ENCODE measurements at places on chromosomes 3 and 15.
A peak's percentile ranks its signal among the peaks of the same experiment; 100 is the strongest.

DNA sequence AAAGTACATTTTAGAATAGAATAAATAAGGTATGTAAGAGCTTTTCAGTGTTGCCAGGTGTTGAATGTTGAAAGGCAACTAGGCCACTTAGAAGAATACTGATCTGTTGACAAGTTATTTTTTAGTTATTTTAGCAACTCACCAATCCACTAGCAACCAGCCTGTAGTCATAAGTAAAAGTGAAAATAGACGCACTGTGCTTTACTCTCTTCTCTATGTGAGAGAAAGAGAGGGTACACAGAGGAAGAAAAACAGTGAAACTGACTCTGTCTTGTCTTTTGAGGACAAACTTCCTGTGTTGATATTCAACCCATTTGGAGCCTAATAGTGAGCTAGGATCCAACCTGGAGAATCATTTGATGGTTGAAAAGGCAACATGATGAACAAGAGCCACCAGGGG lies 327.1 kb upstream of the GOLIM4 start:
- DNase-seq = no peak

GRCh38 chr3:159775372-159775961 lies 213.2 kb upstream of the IL12A start:
- no peak for DNase-seq

DNA sequence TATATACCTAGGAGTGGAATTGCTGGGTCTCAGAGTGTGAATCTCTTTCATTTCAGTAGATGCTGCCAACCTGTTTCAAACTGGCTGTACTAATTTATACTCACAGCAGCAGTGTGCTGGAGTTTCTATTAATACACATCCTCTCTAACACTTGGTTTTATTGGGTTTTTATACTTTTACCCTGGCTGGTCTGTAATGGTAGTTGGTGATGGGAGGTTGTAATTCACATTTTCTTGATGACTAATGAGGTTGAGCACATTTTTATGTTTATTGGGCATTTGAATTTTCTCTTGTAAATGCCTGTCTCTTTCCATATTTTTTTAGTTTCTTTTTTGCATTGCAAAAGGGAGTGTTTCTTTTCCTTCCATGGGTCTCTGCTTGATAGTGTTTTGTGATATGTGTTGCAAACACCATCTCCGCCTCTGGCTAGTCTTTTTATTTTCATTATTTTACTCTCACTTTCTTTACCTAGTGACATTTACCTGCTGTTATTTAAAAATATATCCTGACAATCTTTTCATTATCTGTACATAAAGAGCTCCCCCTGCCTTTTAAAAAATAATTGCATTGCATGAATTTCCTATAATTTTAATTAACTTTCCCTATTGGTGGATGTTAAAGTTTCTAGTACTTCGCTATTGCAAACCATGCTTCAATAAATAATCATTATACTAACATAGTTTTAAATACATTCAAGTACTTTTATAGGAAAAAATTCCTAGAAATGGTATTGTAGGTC lies 49.0 kb upstream of the GCNT3 start:
- DNase-seq = no peak

DNA sequence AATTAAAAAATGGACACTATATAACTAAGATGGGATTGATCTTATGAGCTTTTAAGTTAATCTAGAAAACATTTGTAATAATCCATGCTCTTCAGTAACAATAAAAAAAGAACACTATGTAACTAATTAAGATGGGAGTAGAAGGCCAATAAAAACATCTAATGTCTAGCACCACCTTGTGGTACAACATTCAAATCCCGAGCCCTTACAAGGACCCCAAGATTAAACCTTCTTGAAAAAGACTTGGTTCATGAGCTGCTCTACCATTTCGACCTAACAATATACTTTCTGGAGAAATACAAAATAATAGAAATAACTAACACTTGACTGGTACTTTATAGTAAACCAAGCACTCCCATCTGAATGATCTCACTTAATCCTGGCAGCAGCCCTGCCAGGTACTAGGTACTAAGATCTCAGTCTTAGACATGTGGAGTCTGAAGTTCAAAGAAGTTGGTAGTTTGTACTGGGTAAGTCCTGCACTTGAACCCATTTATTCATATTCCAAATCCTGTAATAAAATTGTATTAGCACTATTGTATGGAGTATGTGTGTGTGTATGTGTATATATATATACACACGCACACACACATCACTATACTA lies 21.8 kb downstream of the METTL6 start:
- DNase-seq = peak; percentile 50

DNA sequence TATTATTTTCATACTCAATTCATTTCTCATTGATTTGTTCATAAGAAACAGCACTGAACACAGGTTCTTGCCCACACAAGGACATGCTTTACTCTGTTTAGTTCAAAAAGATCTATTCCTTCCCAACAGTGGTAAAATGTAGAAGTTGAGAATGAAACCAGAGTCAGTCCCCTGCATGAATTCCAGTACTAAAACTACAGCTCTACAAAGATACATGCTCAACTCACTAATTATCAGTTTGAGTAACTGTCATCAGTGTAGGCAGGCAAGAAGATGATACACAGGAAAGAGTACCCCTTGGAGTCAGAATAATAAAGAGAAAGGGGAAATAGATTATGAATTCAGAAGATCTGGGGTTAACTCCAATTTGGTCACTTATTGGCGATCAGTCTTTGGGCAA lies 43.2 kb downstream of the NR2E3 start:
- no peak for DNase-seq

GRCh38 chr3:112308151-112308911 lies 14.3 kb upstream of the SLC9C1 start:
- DNase-seq = no peak

DNA sequence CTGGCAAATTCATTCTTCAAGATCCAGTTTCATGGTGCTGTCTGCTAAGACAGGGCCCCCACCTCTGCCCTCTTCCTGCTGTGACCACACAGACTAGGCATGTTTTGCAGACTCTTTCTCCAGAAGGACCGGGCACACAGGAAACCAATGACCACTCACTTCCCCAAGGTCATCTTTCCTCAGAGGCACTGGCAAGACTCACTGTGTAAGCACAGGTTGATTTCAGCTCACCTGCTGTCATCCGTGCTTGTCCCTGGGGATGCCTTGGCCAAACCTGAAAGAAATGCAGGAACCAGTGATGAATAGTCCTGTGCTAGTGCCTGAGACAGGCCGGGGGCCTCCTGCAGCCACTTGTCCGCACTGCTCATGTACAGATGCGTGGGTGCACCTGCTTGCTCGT lies 33.5 kb downstream of the ALS2CL start:
- no peak for DNase-seq

DNA sequence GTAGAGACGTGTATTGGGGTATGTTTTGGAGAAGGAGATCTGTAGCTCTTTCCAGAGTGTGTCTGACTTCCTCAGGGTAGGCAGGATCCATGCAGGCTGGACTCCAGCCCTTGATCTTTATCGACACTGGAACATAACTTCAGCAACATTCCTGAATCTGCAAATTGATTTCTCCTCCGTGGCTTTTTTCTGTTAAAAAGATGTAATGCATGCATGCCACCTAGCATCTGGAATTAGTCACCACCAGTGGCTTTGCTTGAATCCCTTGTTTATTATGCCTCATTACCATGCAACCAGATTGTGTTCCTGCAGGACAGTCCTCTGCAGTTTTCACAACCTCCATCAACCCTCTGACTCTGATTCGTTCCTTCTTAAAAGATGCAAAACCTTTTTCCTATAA lies 86.1 kb downstream of the CCNL1 start:
- DNase-seq = no peak

DNA sequence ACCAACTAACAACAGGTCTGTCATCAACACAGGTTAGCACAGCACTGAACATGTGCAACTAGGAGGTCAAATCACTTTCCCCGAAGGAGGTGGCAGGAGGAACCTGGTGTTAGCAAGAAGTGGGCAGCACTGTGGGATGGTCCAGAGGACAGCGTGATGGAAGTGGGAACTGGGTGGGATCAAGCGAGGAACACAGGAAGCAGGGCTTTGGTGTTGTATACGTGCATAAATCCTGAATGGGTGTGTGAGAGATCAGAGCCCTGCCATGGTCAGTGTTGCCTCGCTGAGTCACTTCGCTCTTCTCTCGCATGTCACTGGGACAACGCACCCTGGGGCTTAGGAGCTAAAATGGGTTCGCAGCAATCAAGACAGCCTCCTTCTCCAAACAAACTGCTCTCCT lies 62.1 kb downstream of the MOBP start:
- no peak for DNase-seq

- DNase-seq = no peak
These were observed 173.6 kb upstream of the BHLHE40 start for GRCh38 chr3:4805662-4806061.

GRCh38 chr3:58471025-58471887 lies 20.6 kb upstream of the KCTD6 start:
- peak; percentile 69 for DNase-seq

DNA sequence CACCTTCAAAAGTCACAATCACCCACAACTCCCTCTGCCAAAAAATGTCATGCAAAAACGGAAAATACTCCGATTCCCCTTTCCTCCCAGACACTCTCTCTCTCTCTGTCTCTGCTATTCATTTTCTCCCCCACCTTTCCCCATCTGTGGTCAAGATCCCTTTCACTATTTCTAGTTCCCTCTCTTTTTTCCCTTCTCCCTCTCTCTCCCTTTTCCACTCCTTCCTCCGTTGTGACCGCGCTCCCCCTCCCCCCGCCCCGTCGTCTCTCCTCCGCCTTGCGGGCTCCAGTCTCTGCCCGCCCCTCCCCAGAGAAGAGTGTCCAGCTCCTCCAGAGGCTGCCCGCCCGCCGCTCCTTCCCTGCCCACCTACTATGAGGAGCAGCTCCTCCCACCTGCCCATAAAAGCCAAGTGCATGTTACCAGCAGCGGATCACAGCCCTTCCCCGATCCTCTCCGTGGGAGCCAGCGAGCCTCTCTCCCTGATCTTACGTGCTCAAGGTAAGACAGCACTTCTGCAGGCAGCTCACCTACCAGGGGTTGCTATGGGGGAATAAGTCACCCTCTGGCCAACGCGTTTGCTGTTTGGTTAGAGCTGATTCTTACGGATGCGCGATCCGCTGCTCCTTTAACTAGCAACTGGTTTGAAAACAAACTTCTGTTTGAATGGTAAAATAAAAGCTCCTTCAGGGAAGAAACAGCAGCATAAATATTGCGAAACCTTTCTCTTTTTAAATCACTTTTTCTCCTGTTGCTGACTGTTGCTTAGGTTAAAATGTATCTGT lies at the start of gene COL8A1:
Gene COL8A1, plus strand, starts transcription at position 428 of the 782 bp plus-strand sequence. CDS start 152,089 bp downstream, outside the sequence.
- DNase-seq = no peak

DNA sequence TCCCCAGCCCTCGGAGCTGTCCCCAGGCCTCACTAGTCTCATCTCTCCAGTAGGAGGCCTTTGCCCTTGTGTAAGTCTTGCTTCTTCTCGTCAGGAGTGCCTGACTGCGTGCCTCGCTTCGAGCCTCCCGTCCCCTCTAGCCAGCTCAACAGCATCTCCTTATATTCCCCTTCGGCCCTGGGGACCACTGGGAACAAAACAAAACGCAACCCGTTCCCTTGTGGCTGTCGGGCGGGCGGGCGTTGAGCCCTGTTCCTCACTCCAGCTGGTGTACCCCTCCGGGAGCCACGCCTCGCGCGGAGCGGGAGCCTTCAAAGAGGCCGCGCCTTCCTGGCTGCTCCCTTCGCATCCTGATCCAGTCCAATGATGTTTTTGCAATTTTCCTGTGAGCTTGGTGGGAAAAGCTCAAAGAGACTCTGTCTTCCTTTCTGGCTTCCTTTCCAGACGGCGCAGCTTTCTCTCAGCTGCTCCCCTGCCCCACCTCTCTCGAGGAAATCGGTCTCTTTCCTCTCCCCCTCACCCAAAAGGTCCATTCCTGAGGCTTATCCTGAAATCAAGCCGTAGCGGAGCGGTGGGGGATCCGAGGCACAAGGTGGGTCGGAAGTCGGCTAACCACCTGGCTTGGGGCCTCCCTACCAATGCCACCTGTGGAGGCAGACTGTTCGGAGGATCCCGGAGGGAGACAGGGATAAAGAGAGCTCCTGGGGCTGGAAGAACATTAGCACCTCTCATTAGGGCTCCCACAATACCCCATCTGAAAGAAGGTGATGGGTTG lies 33.4 kb upstream of the SRP14 start:
- DNase-seq = no peak

DNA sequence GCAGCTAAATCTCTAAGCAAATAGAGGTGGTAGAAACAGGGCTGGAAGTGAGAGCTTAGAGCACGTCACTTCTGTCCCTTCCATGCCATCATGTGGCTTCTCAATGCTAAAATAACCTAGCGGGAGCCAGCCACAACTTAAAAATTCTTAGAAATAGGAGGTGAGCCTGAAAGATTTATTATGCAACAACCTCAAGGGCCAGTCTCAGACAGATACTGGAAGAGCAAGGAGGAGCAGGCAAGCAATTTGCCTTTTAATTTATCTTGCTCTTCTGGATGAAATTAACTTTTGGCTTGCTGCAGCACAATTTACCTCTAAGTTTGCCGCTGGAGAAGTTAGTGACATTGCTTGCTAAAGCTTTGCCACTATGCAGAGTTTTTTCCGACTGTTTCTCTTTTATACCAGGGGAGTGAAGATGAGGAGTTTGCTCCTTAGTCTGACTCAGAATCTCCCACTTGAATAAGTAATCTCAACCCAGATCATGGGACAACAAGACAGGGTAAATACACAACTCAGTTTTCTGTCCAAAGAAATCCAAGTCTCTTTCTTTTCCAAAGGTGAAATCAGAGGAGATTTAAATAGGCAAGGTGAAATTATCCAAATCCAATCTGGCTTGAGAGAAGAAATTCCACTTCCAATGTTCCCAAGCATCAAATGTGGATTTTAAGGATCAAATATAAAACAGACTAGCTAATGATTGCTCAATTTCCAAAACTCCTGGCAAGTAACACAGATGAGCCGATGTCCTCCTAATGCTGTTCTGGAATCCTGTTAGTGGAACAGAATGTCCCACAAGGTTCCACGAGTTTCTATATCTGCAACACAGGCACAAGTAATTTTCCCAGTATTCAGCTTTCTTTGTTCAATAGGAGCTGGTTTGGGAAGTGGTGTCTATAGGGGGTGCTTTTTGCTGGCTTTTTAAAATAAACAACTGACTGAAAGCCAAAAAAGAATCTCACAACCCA lies 329.4 kb upstream of the RORA start:
- DNase-seq = no peak

DNA sequence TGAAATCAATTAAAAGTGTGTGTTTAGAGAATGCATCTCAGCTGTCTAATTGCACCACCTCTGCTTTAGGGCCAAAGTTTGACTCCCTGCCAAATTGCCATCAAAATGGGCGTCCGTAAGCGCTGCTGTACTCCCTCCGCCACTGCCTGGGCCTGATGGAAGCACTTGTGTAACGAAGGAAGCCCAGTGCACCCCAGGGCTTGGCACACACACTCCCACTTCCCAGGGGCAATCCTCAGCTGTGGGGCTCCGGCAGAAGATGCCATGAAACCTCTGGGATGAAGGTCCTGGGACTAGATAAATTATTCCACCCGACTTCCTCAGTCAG lies 137.8 kb downstream of the RORA start:
- no peak for DNase-seq

GRCh38 chr3:149609595-149609994 lies 48.2 kb downstream of the WWTR1 start:
- DNase-seq = no peak
